ENCODE measurements at places on chromosomes 7 and 10.

- no peak for DNase-seq
These were observed 96.1 kb downstream of the ARL4A start for GRCh38 chr7:12783421-12784095.

DNA sequence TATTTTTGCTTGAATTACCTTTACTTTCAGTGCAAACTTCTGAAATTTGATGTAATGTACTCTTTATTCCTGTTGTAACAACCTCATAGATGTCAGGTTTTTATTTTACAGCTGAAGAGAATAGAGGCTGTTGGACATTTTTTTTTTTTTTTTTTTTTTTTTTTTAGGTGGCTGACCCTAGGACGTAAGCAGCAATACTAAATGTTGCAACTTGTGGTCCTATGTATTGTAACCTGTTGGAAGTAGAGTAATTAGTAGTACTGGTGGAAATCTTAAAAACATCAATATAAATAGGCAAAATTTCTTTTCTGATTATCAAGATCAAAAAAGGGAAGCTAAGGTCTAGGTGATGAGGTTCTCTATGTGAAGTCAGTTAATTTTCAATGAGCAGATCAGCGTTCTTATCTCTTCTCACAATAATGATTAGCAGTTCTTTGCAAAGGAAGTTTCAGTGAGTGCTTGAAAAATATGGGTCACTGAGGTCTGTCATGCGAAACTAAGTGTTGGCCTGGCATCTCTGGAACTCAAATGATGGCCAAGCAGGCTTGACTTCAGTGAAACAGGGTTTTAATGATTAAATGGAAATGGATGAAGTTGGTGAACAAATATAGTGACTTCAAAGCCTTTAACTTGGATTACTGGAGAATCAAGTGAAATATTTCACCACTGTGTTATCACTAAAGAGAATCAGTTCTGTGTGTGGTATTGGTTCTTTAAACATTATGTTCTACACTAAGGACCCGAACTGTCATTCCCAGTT is 42.7 kb downstream of the BICC1 start:
- DNase-seq: no peak

DNA sequence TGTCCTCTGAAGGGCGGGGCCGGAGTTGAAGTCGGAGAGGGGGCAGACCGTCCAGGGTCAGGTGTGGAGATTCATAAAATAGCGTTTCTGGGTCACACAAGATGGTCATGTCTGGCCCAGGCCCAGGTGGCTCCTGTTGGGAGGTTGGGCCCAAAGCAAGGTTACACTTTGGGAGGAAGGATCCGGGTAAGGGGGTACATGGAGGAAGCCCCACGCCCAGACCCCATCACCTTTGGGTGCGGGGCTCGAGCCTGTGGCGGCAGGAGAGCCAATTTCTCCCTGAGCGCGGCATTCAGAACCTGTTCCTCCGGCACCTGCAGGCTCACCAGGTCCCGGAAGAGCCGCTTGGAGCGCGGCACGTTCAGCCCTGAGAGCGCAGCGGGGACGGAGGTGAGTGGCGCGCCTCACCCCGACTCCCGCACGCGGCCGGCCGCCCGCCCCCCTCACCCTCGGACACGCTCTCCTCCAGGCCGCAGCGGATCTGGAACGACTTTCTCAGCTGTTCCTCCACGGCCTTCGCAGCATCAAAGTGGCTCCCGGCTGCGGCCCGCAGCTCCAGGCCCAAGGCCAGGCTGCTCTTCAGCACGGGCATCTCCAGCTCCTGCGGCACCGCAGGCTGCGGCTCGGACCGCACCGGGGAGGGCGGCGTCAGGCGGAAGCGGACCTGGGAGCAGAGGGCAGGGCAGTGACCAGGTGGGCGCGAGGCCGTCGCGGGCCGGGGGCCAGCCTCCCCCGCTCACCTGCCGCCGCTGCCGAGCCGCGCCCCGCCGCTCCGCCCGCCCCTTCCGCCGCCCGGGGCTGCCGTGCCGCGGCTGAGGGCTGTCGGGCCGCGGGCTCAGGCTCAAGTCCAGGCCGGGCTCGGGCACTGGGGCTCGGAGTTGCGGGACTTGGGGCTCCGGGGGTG is 644 bp downstream of the PPP1R35 start:
- no peak for DNase-seq

- DNase-seq: no peak
These were observed 181.7 kb downstream of the HECW1 start for GRCh38 chr7:43294080-43294630.

DNA sequence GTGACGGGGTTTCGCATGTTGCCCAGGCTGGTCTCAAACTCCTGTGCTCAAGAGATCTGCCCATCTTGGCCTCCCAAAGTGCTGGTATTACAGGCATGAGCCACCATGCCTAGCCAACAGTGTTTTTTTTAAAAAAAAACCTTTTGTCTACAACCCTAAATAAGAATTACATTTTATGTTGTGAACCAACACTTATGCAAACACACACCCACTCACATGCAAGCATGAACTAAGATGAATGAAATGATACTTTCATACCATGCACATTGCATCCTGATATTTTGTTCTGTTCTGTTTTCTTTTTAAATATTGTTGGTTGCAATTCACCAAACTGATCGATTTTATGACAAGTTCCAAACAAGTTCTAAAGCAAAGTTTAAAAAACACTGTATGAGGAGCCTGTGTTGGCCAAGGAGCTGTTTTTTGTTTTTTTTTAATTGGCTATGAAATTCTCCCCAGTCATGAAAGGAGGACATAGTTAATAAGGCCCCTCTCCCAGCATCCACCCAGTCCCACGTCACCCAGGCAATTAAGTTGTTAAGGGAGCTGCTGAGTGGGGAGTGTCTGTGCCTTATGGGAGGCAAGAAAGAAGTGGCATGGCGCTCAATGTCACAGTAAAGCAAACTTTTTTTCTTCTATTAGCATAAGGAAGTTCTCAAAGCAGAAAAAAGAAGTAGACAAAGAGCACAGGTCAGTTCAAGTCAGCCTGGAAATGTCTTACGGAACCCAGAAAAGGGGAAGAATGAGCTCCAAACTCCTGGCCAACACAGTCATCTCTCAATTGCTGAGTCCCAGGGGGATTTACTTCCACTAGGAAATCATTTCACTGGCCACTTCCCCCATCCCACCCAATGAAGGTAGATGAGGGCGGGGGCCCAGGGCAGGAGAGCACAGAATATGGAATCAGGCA is 50.1 kb downstream of the NOD1 start:
- DNase-seq: no peak

DNA sequence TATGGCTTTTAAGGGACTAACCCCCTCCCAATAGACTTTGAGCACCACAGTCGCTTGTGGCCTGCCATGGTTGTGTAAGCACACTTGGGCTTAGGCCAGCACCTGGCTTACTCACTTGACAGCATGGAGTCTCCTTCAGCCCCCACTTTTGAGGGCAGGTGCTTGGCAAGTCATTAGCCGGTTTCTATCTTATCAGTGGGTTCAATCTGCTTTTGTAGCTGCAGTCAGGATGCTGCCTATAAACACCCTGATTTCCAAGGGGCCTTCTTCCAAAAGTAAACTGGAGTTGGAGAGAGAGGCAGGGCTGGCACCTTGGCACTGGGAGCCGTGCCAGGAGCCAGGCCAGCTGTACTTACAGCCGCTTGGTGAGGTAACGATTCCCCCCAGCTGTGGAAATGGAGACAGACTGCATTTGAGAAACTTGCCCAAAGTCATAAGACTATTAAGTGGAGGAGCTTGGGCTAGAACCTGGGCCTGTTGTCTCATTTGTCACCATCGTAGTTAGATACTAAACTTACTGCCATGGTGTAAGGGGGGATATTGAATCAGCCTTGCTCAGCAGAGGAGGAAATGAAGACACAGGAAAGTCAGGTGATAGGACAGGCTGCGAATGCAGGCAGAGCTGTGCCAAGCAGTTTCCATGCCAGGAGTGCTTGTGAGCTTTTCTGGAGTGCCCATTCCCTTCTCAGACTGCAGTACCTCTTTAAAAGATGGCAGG is 92.2 kb upstream of the EFCAB10 start:
- no peak for DNase-seq

DNA sequence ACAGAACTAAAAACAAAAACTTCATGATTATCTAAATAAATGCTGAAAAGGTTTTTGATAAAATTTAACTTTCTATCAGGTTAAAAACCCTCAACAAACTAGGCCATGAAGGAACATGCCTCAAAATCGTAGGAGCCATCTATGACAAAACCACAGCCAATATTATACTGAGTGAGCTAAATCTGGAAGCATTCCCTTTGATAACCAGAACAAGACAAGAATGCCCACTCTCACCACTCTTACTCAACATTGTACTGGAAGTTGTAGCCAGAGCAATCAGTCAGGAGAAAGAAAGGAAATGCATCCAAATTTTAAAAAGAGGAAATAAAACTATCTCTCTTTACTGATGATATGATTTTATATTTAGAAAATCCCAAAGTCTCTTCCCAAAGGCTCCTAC is 228.7 kb downstream of the CHRM2 start:
- DNase-seq: no peak

DNA sequence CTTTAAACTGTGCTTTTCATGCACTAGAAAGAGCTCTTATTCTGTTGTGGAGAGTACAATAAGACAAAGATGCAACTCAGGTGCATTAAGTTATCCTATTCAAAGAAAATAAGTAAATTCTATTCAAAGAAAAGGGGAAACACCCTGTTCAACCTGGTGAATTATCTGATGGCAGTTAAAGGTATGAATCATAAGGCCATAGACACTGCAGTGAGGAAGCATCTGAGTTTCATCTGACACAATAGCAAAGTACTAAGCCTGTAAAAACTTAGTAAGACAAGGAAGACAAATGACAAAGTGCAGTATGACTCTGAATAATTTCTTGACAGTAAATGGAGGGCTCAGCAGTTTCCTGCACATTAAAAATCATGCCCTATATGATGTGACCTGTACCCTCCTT is 91.0 kb upstream of the LRRTM3 start:
- no peak for DNase-seq

DNA sequence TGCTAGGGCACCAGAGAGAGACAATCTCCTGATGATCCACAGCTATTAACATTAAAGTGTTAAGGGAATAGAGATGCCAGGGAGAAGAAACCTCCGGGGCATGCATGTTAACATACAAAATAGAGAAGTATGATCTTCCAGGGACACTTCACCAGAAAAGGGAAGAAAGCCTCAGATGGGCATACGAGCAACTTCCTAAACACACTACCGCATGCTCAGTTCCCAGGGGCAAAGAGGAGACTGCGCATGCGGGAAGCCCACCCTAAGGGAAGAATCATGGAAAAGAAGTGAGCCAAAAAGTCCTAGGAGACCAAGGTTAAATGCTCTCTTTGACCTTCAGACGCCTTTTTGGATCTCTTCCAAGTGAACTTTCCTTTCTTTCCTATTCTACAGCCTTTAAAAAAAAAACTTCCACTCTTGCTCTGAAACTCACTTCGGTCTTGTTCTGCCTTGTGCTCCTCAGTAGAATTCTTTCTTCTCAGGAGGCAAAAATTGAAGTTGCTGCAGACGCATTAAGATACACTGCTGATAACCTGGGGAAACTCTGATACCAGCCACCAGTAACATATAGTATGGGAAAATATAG is 1211.3 kb downstream of the REEP3 start:
- no peak for DNase-seq

- DNase-seq: no peak
These were observed 136.4 kb downstream of the DYNC2I1 start for GRCh38 chr7:158992759-158993158.

DNA sequence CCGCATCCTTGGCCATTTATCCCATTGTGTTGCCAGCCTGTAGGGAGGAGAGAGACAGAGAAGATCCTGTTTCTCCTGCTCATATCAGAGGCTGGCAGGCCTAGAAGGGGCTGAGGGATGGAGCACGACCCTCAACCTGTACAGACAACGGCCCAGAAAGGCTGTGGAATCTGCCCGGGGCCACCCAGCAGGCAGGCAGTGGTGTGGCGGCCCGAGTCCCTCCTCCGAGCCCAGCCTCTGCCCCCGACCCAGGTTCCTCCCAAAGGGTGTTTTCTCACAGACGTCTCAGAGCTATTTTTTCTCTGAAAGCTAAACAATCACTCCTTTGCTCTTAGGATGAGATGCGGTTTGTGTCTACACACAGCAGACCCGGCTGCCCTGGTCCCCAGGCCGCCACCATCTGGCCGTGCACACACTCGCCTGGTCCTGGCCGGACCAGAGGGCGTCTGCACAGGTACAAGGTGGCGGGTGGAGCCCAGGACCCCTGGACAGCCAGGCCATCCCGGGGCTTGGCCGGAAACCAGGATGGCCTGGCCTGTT is 69.3 kb downstream of the FOXL3 start:
- no peak for DNase-seq

- DNase-seq: no peak
These were observed 259.9 kb downstream of the PTPRN2 start for GRCh38 chr7:158327571-158328180.

- DNase-seq: no peak
These were observed 10.9 kb upstream of the LGI1 start for GRCh38 chr10:93746844-93747284.

DNA sequence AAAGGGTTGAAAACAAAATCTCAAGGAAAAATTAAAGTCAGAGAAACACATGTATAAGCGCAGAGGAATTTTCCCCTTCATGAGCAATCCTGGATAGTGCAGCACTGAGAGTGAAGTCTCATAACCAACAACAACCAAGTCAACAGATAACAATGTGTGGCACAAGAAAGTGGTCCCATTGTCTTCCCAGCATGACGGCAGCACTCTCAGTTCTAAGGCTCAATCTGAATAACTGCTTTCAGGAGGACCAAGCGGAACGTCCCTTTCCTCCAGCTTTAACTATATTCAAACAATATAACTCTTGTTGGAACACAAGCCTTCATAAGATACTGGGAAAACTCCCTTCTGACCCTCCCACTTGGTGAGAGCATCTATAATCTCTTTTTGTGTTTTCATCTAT is 137.9 kb downstream of the RAPGEF5 start:
- no peak for DNase-seq

- no peak for DNase-seq
These were observed 73.0 kb upstream of the GTF2IRD1 start for GRCh38 chr7:74380720-74381119.

DNA sequence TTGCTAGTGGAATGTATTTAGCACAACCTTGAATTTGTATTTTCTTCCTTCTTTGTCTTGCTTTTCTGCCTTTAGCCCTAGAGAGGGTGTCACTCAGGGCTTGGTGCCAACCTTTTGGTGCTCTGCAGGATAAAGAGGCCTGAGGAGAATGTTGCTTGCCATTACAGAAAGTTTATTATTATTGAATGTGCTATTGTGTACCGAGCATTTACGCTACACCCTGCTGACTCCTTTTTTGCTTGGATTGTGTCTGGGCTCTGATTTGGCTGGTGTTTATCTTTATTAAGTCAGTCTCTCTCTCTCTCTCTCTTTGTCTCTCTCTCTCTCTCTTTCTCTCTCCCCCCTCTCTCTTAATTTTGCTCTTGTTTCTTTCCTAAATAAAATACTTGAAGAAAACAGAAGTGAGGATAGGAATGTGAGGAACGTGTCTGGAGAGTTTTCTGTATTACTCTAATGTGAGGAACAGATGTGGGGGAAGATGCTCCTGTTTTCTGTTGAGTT is 284.4 kb upstream of the PHYHIPL start:
- DNase-seq: no peak

GRCh38 chr7:15046861-15047260 is 144.3 kb upstream of the DGKB start:
- no peak for DNase-seq
